ENCODE measurements at places on chromosomes 6 and 20. TPM values are rescaled to one million over a fixed set of nuclear protein-coding genes. Genes with fewer than 3 reads are reported as not detected.

MATN4 gene
- 0.58 TPM for polyA plus RNA-seq

TMEM217 gene
- polyA plus RNA-seq = 0.24 TPM

HLA-DRA gene
- polyA plus RNA-seq = 272 TPM

KCNQ5 gene
- 1.8 TPM for polyA plus RNA-seq

SMPD2 gene
- polyA plus RNA-seq = 9.5 TPM

CST8 gene
- polyA plus RNA-seq = not detected

METTL24 gene
- 4.3 TPM for polyA plus RNA-seq

TRAPPC3L gene
- polyA plus RNA-seq = 0.05 TPM

HNF4A gene
- polyA plus RNA-seq = 0.09 TPM

CALHM6 gene
- 7.1 TPM for polyA plus RNA-seq

PACSIN1 gene
- polyA plus RNA-seq = 0.20 TPM

HELZ2 gene
- 15.5 TPM for polyA plus RNA-seq

WFDC12 gene
- not detected for polyA plus RNA-seq

TFAP2B gene
- 0.20 TPM for polyA plus RNA-seq

KCNK15 gene
- polyA plus RNA-seq = 0.67 TPM

KHDC1L gene
- polyA plus RNA-seq = not detected

SYNGAP1 gene
- polyA plus RNA-seq = 19.6 TPM

POLR1H gene
- 36.7 TPM for polyA plus RNA-seq

RNF182 gene
- 0.19 TPM for polyA plus RNA-seq

DXO gene
- 20.2 TPM for polyA plus RNA-seq

SLC12A5 gene
- polyA plus RNA-seq = 1.5 TPM

DEFB124 gene
- 0.52 TPM for polyA plus RNA-seq

NFKBIL1 gene
- 36.9 TPM for polyA plus RNA-seq

TRIM31 gene
- polyA plus RNA-seq = 9.6 TPM

ASIP gene
- 0.80 TPM for polyA plus RNA-seq

STMND1 gene
- polyA plus RNA-seq = not detected

DAAM2 gene
- 25.9 TPM for polyA plus RNA-seq

C20orf144 gene
- 0.03 TPM for polyA plus RNA-seq

LY6G5C gene
- polyA plus RNA-seq = 4.0 TPM

HMGCLL1 gene
- polyA plus RNA-seq = 2.5 TPM

Measured in urinary bladder (tissue), 4 donors.